ENCODE measurements at places on chromosomes 11 and 22. TPM values are rescaled to one million over a fixed set of nuclear protein-coding genes. Genes with fewer than 3 reads are reported as not detected.

GRCh38 chr11:65078786-65079342 lies 5.0 kb downstream of the CDCA5 start:
- no peak for DNase-seq
- H3K27ac ChIP-seq, result no peak overlapping the region
- H3K27me3 ChIP-seq, result no peaks in the 10 kb centered on the region
- no peaks in the 10 kb centered on the region for H3K36me3 ChIP-seq
- H3K4me1 ChIP-seq, result peaks cover 5% of the 10 kb centered on the region

- DNase-seq, result no peak
- H3K27me3 ChIP-seq, result no peaks in the 10 kb centered on the region
- H3K36me3 ChIP-seq, result no peaks in the 10 kb centered on the region
- H3K27ac ChIP-seq, result no peak overlapping the region
- no peak overlapping the region for H3K4me3 ChIP-seq
Observed at GRCh38 chr11:131206671-131207070, 163.7 kb upstream of the NTM start.

GRCh38 chr11:44625759-44626523 lies 60.5 kb downstream of the CD82 start:
- no peaks in the 10 kb centered on the region for H3K36me3 ChIP-seq
- DNase-seq, result no peak
- H3K27me3 ChIP-seq, result no peaks in the 10 kb centered on the region
- no peak overlapping the region for H3K27ac ChIP-seq
- H3K4me3 ChIP-seq, result no peak overlapping the region

DNA sequence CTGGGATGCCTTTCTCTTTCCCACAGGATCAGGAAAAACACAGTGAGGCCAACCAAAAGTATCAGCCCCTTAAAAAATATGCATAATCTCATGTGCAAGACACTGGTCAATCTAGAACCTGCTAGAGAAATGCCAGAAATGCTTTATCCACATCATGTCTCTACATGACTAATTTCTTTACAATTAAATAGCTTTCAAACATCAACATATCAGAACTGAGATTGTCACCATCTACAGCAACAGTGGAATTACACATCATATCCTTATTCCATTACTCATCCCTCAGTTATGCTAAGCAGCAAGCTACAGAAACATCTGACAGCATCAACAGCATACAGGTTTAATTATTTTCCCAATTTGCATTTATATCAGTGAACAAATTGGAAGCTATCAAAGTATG lies 78.8 kb downstream of the DDIAS start:
- no peak overlapping the region for H3K27ac ChIP-seq
- no peak overlapping the region for H3K4me3 ChIP-seq
- peaks cover 6% of the 10 kb centered on the region for H3K36me3 ChIP-seq
- no peak for DNase-seq
- H3K4me1 ChIP-seq, result no peaks in the 10 kb centered on the region
- no peaks in the 10 kb centered on the region for H3K27me3 ChIP-seq

DNA sequence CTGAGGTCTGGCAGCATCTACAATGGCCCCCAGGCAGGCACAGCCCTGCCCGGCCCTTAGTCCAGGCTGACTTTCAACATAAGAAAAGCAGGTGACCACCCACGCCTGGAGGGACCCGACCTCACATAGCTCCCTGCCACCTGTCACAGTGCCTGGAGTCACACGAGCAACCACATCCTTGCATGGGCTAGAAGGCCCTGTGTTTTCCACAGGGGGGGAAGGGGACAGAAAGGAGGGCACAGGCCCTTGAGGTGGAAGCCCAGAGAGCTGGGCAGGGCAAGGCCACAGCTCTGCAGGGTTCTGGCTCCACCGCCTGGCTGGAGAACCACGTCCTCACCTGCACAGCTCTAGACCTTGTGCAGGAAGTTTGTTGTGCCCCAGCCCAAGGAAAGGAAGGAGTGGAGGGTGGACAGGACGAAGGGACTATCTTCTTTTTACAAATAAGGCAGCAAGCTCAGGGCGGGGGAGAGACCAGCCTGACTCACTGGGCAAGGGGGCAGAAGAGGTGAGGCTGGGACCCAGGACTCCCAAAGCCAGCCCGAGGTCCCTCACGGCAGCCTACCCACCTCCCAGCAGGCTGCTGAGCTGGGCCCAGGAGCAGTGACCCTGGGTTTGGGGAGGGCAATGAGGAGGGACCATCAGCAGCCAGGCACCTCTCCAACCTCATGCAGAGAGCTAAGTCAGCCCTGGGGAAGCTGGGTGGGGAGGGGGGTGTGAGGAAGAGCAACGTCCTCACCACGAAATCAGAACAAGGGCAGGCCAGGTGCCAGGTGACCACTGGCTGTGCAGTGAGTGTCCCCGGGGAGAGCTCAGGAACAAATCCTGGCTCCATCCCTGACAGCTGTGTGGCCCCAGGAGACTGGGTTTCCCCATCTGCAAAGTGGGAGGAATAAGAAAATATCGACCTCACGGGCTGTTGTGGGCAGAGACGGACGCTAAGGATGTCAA lies 4.3 kb downstream of the C1QTNF6 start:
- no peak overlapping the region for H3K27ac ChIP-seq
- no peaks in the 10 kb centered on the region for H3K36me3 ChIP-seq
- no peak overlapping the region for H3K4me3 ChIP-seq
- no peaks in the 10 kb centered on the region for H3K27me3 ChIP-seq
- DNase-seq, result no peak
- H3K4me1 ChIP-seq, result peaks cover 14% of the 10 kb centered on the region

DNA sequence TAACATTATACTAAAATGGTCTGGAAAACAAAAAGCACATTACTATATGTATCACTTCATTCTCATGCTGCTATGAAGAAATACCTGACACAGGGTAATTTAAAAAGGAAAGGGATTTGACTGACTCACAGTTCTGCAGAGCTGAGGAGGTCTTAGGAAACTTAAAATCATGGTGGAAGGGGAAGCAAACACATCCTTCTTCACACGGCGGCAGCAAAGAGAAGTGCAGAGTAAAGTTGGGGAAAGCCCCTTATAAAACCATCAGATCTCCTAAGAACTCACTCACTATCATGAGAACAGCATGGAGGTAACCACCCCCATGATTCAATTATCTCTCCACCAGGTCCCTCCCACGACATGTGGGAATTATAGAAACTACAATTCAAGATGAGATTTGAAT lies 60.0 kb downstream of the FAM181B start:
- no peak overlapping the region for H3K4me3 ChIP-seq
- no peaks in the 10 kb centered on the region for H3K36me3 ChIP-seq
- no peak for DNase-seq
- no peak overlapping the region for H3K27ac ChIP-seq
- H3K4me1 ChIP-seq, result no peaks in the 10 kb centered on the region
- H3K27me3 ChIP-seq, result no peaks in the 10 kb centered on the region

DNA sequence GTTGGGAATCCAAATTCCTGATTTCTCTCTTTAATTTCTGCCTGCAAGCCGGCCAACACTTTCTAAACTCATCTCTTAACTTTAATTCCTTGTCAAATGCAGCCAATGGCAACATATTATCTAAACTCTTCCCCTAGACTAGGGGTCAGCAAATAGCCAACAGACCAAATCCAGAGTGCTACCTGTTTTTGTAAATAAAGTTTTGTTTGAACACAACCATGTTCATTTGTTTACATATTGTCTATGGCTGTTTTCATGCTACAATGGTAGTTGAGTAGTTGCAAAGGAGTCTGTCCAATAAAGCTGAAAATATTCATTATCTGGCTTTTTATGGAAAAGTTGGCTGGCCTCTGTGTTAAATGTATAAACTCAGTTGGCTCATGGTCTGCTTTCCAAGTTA lies 37.2 kb upstream of the RASSF10 start:
- H3K4me3 ChIP-seq, result no peak overlapping the region
- H3K27me3 ChIP-seq, result no peaks in the 10 kb centered on the region
- H3K36me3 ChIP-seq, result no peaks in the 10 kb centered on the region
- DNase-seq, result no peak

DNA sequence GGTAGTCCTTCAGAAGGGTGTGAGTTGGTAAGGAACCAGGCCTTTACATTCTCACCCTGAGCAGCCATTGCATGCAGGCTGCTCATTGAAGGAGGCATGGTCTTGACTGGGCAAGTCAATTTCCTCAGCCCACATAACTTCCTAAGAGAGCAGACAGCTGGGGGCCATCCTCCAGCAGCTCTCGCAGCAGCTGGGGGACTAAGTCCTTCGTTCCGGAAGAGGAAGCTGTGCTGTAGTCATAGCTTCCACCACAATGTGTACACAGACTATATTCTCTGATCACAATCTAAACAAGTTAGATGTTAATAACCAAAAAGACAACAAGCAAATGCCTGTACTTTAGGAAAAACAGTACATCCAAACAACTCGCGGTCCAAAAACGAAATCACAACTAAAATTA lies 30.1 kb upstream of the MPPED1 start:
- H3K36me3 ChIP-seq, result no peaks in the 10 kb centered on the region
- peaks cover 15% of the 10 kb centered on the region for H3K4me1 ChIP-seq
- no peak overlapping the region for H3K4me3 ChIP-seq
- no peak for DNase-seq

- H3K36me3 ChIP-seq, result peaks cover 12% of the 10 kb centered on the region
- no peak for DNase-seq
- no peak overlapping the region for H3K27ac ChIP-seq
- no peaks in the 10 kb centered on the region for H3K27me3 ChIP-seq
- H3K4me3 ChIP-seq, result peak overlapping the region; percentile 82
Observed at GRCh38 chr11:62677714-62678113, 1.2 kb downstream of the UBXN1 start.

DNA sequence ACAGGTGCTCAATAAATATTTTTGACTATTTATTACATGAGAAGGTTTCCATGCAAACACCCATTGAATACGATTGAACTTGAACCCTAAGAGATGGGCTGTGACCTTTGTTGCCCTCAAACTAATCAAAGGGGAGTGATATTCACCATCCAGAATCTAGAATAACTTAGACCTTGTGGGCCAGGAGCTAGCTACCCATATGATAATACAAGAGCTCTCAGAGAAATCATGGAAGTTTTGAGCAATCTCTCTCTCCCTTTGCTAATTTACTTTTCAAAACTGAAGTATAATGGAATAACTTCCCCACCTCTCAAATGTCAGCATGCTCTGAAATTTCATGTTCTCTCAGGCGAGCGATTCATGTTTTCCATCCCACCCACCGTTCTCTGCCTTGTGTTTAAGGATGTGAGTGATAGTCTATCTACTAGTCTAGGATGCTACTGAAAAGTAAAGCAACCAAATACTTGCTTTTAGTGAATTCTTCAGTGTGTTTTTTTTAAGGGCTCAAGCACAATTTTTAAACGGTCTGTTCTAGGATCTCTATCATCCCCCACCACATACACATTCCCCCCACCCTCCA lies 33.3 kb downstream of the BARX2 start:
- H3K27ac ChIP-seq, result no peak overlapping the region
- H3K36me3 ChIP-seq, result no peaks in the 10 kb centered on the region
- H3K4me3 ChIP-seq, result no peak overlapping the region
- no peaks in the 10 kb centered on the region for H3K27me3 ChIP-seq
- DNase-seq, result no peak

DNA sequence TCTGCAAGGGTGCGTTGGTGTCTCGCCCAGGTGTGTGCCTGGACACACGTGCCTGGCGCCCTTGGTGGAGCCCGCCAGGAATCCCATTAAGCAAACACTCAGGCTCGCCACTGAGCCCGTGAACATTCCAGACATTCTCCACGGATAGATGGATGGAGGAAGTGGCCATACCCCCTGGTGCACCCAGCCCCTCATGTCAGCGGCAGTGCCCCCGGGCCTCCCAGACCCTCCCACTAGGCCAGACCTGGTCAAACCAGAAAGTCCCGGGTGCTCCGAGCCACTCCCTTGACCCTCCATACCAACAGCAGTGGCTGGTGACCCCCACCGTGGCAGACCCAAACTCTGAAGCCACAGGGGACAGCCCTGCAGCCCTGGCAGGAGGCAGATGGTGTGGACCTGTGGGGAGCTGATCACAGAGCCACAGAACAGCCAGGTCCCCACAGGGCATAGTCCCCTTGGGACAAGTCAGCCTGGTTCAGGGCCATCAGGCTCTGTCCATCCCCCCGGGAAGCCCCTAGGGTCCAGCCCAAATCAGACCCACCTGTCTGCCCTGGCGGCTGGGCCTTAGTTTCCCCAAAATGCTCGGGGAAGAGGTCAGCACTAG lies 1.9 kb downstream of the EPS8L2 start:
- peak; percentile 93 for DNase-seq
- H3K4me3 ChIP-seq, result no peak overlapping the region
- H3K27me3 ChIP-seq, result no peaks in the 10 kb centered on the region
- peak overlapping the region; percentile 91 for H3K27ac ChIP-seq
- H3K4me1 ChIP-seq, result peaks cover 32% of the 10 kb centered on the region

DNA sequence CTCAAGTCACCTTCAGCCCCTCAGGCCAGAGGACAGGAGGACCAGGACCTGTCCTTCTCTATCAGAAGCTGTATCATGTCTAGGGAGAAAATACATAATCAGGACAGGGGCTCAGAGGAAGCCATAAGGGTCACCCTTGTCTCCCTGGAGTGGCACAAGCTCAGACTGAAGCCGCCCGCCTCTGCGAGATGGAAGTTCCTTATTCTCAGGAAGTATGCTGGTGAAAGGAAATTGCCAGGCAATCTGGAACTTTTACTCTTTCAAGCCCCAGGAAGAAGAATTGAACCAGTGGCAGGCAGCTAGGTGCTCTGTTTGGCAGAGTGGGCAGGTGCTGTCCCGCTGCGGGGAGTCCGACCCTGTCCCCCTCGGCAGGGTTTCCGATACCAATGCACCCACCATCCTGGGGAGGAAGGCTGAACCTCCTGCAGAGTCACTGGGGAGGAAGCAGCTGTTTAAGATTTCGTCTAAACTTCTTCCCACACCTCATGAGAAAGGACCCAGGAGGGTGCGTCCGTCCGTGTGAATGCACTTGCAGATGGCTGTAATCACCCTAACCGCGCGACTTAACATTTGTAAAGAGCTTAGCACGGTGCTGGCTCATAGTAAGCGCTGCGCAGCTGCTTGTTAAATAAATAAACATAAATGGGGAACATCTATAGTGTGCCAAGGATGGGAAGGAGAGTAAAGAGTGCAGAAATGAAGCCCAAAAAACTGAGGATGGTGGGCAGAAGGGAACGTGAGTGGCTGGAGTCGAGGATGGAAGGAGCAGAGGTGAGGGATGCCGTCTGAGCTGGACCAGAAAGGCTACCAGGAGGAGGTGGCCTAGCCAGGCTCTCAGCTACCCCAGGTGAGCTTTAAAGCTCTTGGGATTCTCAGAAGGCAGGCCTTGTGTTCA lies 5.0 kb upstream of the ANO1 start:
- peaks cover 43% of the 10 kb centered on the region for H3K4me1 ChIP-seq
- no peak overlapping the region for H3K27ac ChIP-seq
- DNase-seq, result no peak
- no peaks in the 10 kb centered on the region for H3K27me3 ChIP-seq
- H3K36me3 ChIP-seq, result no peaks in the 10 kb centered on the region

Gene LMO1
- total RNA-seq, result not detected

Gene OR6A2
- 0.89 TPM for total RNA-seq

Gene MS4A7
- 6.1 TPM for total RNA-seq

Gene GSTT2B
- 2.0 TPM for total RNA-seq

Gene ABCC8
- total RNA-seq, result 16.2 TPM

Gene FOLR1
- 53.0 TPM for total RNA-seq

Gene E2F8
- not detected for total RNA-seq

Gene TEX12
- not detected for total RNA-seq

Measured in thyroid gland (tissue), 4 donors.